Karpas-422 (cell line): ENCODE measurements at places on chromosomes 16 and 17. TPM values are rescaled to one million over a fixed set of nuclear protein-coding genes. Genes with fewer than 3 reads are reported as not detected.

- DNase-seq = peak; percentile 92
- H3K36me3 ChIP-seq = peaks cover 31% of the 10 kb centered on the region
- H3K4me1 ChIP-seq = 0 out of 2 replicates have a peak, but pooled peaks cover 3% of the 10 kb centered on the region
- no peak overlapping the region for H3K27ac ChIP-seq
- no peak overlapping the region for H3K4me3 ChIP-seq
These were observed 3.1 kb upstream of the SETD6 start for GRCh38 chr16:58511933-58512815.

- no peaks in the 10 kb centered on the region for H3K36me3 ChIP-seq
- no peak overlapping the region for H3K4me3 ChIP-seq
- no peak for DNase-seq
- H3K27ac ChIP-seq = no peak overlapping the region
- no peaks in the 10 kb centered on the region for H3K27me3 ChIP-seq
- H3K4me1 ChIP-seq = no peaks in the 10 kb centered on the region
These were observed 4.8 kb upstream of the HOXB8 start for GRCh38 chr17:48619826-48620449.

DNA sequence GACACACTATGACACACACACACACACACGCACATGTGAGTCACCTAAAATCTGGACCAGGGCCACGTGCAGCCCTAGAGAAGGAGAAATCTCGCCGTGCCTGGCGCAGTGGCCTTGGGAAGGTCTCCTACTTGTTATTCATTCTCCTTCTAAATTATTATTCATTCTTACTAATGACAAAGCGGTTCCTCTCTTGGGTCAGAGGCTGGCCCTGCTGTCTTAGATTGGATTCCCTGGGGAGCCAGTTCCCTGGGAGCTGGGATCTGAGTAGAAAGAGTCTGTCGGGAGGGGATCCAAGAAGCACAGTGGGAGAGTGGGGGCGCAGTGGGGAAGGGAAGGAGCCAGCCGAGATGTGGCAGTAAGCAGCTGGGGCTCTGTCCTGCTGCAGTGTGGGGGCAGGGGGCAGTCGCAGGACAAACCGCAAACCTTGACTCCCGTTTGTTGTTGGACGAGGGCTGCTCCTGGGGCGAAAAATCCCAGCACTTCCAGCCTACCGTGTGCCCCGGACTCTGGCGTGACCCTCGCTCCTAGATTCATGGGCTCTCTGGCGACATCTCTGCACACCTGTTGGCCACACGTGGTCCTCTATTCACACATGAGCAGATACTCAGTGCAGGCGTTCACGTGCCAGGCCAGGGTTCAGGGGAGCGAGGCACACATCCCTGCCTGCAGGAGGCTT is 18.7 kb upstream of the JPH3 start:
- H3K4me1 ChIP-seq = no peaks in the 10 kb centered on the region
- DNase-seq = no peak
- no peaks in the 10 kb centered on the region for H3K27me3 ChIP-seq
- no peak overlapping the region for H3K4me3 ChIP-seq
- H3K36me3 ChIP-seq = no peaks in the 10 kb centered on the region

- no peak overlapping the region for H3K27ac ChIP-seq
- peaks cover 11% of the 10 kb centered on the region; the same call in 1 of the 2 replicates for H3K36me3 ChIP-seq
- peaks cover 3% of the 10 kb centered on the region for H3K4me1 ChIP-seq
- no peak for DNase-seq
- H3K4me3 ChIP-seq = no peak overlapping the region
These were observed 12.4 kb downstream of the MRPL27 start for GRCh38 chr17:50360486-50361115.

DNA sequence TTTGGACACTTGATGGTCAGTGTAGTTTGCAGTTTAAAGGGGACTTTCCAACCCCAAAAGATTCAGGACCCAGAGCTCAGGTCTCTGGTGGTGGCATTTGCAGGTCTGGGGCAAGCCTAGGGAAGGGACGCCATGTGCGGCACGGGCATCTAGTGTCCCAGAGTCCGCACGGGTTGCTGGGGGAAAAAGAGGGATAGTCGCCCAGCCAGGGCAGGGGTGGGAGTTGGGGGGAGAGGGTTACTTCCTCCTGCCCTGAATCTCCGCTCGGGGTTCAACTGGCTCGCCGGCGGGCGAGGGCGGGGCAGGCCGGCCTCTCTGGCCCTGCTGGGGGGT is 239 bp upstream of the CA7 start:
- no peak for DNase-seq
- no peaks in the 10 kb centered on the region for H3K36me3 ChIP-seq
- no peak overlapping the region for H3K4me3 ChIP-seq
- H3K27me3 ChIP-seq = no peaks in the 10 kb centered on the region
- H3K27ac ChIP-seq = no peak overlapping the region

DNA sequence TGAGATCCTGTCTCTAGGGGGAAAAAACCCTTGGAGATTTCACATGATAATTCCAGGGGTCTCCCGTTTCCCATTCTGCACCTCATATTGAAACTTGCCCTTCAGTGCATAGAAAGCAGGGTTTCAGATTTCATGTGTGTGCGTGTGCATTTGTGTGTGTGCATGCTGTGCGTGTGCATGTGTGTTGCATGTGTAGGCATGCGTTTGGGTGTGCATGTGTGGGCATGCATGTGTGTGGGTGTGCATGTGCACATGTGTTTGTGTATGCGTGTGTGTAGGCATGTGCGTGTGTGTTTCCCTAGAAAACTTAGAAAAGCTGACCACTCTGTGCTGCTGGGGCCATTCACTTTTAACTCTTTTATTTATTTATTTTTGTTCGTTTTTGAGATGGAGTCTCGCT is 40.0 kb downstream of the IL21R start:
- H3K36me3 ChIP-seq = no peaks in the 10 kb centered on the region
- no peaks in the 10 kb centered on the region for H3K4me1 ChIP-seq
- H3K4me3 ChIP-seq = no peak overlapping the region
- no peaks in the 10 kb centered on the region for H3K27me3 ChIP-seq

DNA sequence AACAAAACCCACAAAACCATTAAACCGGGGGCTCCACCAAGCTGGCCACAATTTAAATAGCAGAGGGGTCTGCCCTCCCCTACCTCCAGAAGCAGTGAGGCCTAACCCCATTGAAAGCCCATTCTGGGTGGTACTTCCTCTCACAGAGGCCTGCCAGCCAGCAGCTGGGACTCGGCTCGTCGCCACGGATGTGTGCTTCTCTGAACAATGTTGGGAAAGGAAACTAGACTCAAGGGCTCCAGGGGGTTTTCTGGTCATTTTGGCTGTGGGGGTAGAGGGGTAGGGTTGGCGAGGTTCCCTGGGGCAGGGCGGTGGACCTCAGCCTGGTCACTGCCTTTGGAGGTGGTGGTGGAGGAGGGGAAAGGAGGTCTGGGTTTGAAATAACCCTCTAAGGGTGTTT is 4.7 kb upstream of the PLCG2 start:
- DNase-seq = no peak
- no peaks in the 10 kb centered on the region for H3K27me3 ChIP-seq
- peak overlapping the region; percentile 65 for H3K27ac ChIP-seq
- H3K4me3 ChIP-seq = no peak overlapping the region
- no peaks in the 10 kb centered on the region for H3K36me3 ChIP-seq

GRCh38 chr16:70252355-70252988 is 732 bp upstream of the EXOSC6 start:
- no peaks in the 10 kb centered on the region for H3K27me3 ChIP-seq
- H3K36me3 ChIP-seq = peaks cover 26% of the 10 kb centered on the region
- H3K4me3 ChIP-seq = peak overlapping the region; percentile 98; the same call in 1 of the 2 replicates
- H3K4me1 ChIP-seq = peaks cover 13% of the 10 kb centered on the region
- H3K27ac ChIP-seq = no peak overlapping the region

Gene OR4D1
- not detected in 2 replicates for total RNA-seq

Gene RANBP10
- 9.3 and 10.7 TPM in 2 replicates for total RNA-seq
